ENCODE measurements at places on chromosomes 7 and 10. TPM values are rescaled to one million over a fixed set of nuclear protein-coding genes. Genes with fewer than 3 reads are reported as not detected.

- DNase-seq: no peak
Observed at GRCh38 chr10:130941886-130942285, 369.6 kb downstream of the TCERG1L start.

DNA sequence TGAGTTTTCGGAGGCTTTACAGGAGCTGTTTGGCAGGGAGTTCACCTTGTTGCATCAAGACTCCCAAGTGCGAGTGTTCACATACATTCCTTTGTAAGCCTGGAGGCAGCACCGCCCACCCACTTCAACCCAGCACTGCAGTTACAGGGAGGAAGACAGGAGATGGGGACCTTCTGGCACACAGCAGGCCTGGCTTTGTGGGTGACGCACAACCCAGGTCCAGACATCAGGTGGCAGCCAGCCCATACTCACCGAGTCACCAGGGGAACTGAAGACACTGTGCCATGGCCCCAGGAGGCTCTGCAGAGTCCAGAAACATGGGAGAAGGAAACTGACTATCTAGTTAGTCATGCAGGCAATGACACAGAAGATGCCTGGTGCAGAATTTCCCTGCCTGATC, 305.9 kb upstream of the RNF32 start:
- peak; percentile 70 for DNase-seq

The SOSTDC1 gene
- not detected for total RNA-seq

The MUC3A gene
- total RNA-seq: not detected

The FGFR2 gene
- 6.3 TPM for total RNA-seq

- DNase-seq: no peak
Observed at GRCh38 chr7:1241603-1242255, 9.1 kb downstream of the UNCX start.
